OCI-LY7 (cell line): ENCODE measurements at places on chromosomes 12 and 14.

- no peak for DNase-seq
Observed at GRCh38 chr12:38875586-38876228, 29.7 kb downstream of the CPNE8 start.

DNA sequence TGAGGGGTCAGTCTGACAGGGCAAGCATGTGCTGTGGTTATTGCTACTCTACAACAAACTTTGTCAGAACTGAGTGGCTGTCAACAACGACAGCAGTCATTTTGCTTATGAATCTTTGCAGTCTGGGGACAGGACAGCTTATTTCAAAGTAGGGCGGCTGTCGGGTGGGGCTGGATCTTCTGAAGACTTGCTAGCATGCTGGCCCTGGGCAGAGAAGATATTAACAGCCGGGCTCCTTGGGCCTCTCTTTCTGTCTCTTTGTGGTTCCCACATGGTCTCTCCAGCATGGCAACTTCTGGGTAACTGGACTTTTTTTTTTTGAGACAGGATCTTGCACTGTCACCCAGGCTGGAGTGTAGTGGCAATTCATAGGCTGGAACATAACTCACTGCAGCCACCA is 33.9 kb upstream of the ALDH2 start:
- DNase-seq, result no peak

- no peak for DNase-seq
Observed at GRCh38 chr12:62876938-62877548, 57.9 kb downstream of the PPM1H start.

GRCh38 chr12:47812797-47813510 is 6.7 kb downstream of the HDAC7 start:
- peak; percentile 96 for DNase-seq

DNA sequence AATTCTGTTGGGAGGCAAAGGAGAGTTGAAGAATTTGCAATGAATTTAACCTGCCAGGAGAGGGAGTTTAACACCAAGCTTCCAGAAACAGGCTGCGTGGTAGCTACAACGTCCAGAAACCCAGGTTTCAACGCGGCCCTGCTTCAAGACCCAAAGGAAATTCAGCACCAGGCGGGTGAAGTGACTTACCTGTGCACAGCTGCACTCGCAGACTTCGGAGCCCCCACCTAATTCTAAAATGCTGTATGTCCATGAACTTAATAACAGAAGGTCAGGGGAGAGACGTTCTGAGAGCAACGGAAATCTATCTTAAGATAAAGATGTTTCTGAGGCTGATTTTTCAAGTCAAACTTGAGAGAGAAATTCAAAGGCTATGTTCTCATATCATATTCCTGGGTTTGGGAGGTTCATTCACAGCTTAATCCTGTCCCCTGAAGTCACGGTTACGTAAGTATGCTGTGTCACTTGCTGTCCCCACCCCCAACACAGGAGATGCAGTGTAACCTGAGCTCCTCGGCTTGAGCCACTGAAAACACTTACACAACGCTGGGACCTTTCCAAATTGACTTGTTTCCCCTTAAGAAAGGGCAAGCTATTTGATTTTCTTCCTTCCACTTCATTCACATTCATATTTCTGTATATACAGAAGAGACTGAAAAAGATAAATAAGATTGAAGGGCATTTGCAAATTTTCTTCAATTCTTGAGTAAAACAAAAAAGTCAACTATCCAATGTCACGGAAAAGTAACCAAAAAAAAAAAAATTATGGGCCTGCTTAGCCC is 22.7 kb downstream of the CLIP1 start:
- DNase-seq, result peak; percentile 84

GRCh38 chr14:51014086-51014485 is 69.8 kb upstream of the PYGL start:
- no peak for DNase-seq

GRCh38 chr12:26172946-26173552 is 22.3 kb upstream of the SSPN start:
- no peak for DNase-seq

GRCh38 chr12:132523576-132524331 is 33.8 kb downstream of the FBRSL1 start:
- DNase-seq, result peak; percentile 59

DNA sequence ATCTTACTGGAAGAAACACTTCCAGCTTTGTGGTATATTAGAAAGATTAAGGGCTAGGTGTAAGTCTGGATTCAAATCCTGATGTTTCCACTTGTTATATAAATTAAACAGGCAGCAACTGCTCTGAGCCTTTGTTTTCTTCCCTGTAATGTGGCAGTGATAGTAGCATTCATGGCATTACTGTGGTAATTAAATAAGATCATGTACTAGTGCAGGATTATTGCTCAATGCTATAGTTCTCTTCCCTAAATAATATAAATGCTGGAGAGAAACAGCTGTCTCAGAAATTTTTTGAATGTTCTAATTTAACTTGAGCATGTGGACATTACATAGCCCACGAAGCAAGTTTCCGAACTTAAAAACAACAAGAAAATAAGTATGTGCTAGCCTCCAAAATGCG is 5.4 kb downstream of the TMEM117 start:
- DNase-seq, result no peak
